Upper lobe of left lung (tissue), 6 donors: ENCODE measurements at places on chromosomes 2 and 18. TPM values are rescaled to one million over a fixed set of nuclear protein-coding genes. Genes with fewer than 3 reads are reported as not detected.

GRCh38 chr2:111171337-111171930, 50.7 kb downstream of the BCL2L11 start:
- no peaks in the 10 kb centered on the region for H3K4me1 ChIP-seq
- no peaks in the 10 kb centered on the region for H3K36me3 ChIP-seq
- no peak for DNase-seq
- H3K27ac ChIP-seq = no peak overlapping the region
- H3K27me3 ChIP-seq = no peaks in the 10 kb centered on the region
- no peak overlapping the region for H3K4me3 ChIP-seq

DNA sequence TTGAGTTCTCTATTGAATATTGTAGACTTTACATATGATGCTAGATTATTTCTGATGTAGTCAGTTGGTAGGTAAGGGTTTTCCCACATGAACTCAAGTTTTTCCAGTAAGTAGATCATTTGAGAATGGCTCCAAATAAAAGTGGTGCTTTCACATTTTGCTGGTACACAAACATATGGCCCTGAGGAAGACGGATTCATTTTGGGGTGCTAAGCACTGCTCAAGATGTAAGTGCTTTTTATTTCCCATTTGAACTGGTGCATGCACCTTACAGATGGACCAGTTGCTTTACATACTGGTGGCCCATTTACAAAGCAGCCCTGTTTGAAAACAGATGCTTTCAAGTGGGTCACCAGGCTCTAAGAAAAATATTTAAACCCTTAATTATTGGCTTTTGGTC, 266.7 kb downstream of the MEIS1 start:
- no peak overlapping the region for H3K4me3 ChIP-seq
- no peak for DNase-seq
- H3K36me3 ChIP-seq = no peaks in the 10 kb centered on the region
- no peak overlapping the region for H3K27ac ChIP-seq

- no peak overlapping the region for H3K27ac ChIP-seq
- no peaks in the 10 kb centered on the region for H3K27me3 ChIP-seq
- no peak overlapping the region for H3K4me3 ChIP-seq
- no peaks in the 10 kb centered on the region for H3K36me3 ChIP-seq
Observed at GRCh38 chr18:72235422-72235821, 308.7 kb downstream of the CBLN2 start.

- H3K36me3 ChIP-seq = no peaks in the 10 kb centered on the region
- no peaks in the 10 kb centered on the region for H3K27me3 ChIP-seq
Observed at GRCh38 chr2:17752892-17753802, 463 bp downstream of the SMC6 start.

DNA sequence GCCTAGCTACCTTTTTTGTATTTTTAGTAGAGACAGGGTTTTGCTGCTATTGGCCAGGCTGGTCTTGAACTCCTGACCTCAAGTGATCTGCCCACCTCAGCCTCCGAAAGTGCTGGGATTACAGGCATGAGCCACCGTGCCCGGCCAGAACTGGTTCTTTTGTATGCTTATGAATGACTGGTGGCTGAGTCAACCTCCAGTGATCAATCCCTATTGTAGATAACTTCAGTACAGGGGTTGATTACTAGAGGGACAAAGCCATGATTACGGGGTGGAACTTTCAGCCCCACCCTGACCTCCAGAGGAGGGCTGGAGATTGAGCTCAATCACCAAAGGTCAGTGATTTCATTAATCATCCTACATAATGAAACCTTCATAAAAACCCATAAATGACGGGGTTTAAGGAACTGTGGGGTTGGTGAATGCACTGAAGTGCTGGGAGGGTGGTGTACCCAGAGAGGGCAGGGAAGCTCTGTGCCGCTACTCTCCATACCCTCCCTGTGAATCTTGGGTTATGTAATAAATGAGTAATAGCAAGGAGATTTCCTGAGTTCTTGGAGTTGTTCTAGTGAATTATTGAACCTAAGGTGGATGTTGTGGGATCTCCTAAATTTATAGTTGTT, 281.8 kb upstream of the CXCR4 start:
- H3K36me3 ChIP-seq = no peaks in the 10 kb centered on the region
- no peak overlapping the region for H3K27ac ChIP-seq
- H3K27me3 ChIP-seq = no peaks in the 10 kb centered on the region
- no peak for DNase-seq
- H3K4me1 ChIP-seq = no peaks in the 10 kb centered on the region

- no peak for DNase-seq
- no peak overlapping the region for H3K4me3 ChIP-seq
Observed at GRCh38 chr2:148887350-148888002, 12.4 kb downstream of the KIF5C start.

OSBPL6 gene
- total RNA-seq = 2.0 TPM

TMEM214 gene
- total RNA-seq = 176 TPM

MAP2 gene
- total RNA-seq = 25.2 TPM

DSG3 gene
- not detected for total RNA-seq

STON1 gene
- 27.0 TPM for total RNA-seq
